WTC11 (cell line): ENCODE measurements at places on chromosomes 1 and 21. TPM values are rescaled to one million over a fixed set of nuclear protein-coding genes. Genes with fewer than 3 reads are reported as not detected.

GRCh38 chr1:228141226-228142044 is 1.4 kb downstream of the GUK1 start:
- no peak for DNase-seq

DNA sequence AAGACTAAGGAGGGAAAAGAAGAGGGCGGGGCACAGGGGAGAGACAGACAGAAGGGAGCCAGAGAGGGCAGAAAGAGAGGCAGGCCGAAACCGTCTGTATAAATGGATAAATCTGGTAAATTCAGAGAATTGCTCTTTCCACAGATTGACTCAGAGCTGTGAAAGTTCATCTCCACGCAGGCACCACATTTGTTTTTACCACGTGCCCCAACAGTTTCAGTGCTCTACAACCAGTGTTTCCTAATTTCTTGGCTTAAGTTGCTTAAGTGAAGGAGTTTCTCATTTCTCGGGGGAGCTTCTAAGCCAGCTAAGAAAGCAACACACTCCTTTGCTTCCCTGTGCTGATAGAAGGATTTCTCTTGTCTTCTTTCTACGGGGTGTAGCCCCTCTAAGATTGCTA is 87.1 kb downstream of the ENAH start:
- no peak for DNase-seq

DNA sequence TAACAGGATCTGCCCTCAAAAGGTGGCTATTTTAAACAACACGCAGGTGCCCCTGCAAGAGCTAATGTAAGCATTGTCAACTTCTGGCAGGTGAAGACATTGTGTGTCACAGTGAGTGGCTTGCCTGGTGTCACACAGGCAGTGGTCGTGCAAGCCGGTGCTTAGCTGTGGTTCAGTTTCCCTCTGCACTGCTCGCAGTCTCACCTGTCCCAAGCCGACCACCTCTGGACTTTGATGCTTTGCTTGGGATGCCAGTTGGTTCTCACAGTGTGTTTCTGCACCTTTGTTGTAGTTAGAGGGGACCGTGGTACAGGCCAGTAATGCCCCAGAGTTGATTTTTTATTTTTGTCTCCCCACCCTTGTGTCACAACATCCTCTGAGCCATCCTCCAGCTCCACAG is 85.2 kb downstream of the UCK2 start:
- no peak for DNase-seq

GRCh38 chr1:174988539-174988938 is 11.2 kb upstream of the CACYBP start:
- no peak for DNase-seq

DNA sequence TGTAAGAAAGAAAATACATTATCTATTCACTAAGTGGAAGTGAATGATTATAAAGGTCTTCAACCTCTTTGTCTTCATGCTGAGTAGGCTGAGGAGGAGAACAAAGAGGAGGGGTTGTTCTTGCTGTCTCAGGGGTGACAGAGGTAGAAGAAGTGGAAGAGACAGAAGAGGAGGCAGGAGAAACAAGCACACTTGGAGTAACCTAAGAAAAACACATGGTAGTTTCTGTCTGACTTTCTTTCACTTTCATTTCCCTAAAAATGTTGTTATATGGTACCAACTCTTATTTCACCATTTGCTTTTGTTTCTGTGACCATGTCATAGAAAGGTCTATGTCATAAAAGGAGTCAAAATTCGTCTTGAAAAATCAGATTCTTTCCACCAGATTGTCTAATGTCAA is 696.6 kb upstream of the BRINP3 start:
- DNase-seq = no peak

GRCh38 chr1:2353551-2354438 is 37.6 kb downstream of the MORN1 start:
- no peak for DNase-seq

GRCh38 chr1:92464588-92465255 is 22.0 kb downstream of the GFI1 start:
- no peak for DNase-seq

GRCh38 chr1:155301342-155301841 is at the start of gene PKLR:
TSS of gene PKLR (minus strand) at chr1:155301438. CDS start at chr1:155301395, 43 bp downstream.
- DNase-seq = no peak

GRCh38 chr1:227938911-227939790 is 8.6 kb downstream of the WNT9A start:
- DNase-seq = no peak

DNA sequence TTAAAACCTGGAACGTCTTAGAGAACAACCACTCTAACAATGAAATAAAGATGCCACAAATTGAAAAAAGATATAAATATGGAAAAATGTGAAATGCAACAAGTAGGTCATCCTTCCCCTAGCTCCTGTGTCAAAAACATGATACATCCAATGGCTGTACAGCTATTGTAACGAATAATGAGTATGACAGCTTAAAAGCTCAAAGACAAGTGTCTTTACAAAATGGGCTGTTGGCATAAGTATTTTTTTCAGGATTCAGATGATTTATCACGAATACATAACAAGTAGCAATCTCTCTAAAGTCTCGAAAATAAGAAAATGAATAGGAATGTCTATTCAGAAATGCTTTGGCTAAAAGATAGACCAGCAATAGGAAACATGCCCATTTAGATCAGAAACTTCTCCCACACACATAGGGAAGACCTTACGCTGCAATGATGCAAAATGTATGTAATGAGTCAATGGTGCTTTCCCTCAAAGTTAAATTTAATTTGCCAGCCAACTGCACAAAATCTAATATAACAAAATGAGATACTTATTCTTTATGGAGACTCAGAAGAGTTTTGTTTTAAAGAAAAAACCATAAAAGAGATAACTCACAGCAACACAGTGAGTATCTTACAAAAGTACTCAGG is 8.3 kb downstream of the TGFBR3 start:
- DNase-seq = no peak

DNA sequence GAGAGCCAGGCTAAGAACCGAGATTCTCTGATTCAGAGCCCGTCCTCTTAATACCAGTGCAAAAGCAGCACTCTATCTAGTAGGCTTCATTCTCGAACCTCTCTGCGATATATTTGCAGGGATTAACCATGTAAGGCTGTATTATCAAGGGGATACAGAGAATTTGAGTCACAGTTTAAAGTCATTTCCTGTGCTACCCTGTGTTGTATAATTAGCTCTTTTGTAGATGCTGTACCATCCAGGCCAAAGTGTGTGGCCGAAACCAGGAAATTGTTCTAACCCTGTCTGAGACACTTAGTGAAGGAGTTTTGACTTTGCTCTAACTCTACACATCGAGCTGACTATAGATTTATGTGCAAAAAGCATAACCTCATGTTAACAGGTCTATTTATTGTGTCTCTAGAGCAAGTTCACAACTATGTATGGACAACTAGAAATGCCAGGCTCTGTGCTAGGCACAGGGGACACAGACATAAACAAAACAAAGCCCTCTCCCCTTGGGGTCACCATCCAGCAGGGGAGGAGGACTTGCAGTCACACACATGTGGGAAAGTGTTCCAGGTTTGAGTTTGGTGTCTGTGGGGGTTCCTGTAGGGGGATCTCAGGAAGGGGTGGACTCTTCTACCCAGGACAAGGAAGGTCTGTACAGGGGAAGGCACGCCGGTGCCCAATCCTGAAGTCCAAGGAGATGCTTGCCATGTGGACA is 182.2 kb downstream of the DHRS3 start:
- DNase-seq = no peak

- DNase-seq = no peak
Observed at GRCh38 chr1:117925981-117926380, 3.4 kb downstream of the GDAP2 start.

- no peak for DNase-seq
Observed at GRCh38 chr1:28323720-28324119, 5.1 kb upstream of the MED18 start.

DNA sequence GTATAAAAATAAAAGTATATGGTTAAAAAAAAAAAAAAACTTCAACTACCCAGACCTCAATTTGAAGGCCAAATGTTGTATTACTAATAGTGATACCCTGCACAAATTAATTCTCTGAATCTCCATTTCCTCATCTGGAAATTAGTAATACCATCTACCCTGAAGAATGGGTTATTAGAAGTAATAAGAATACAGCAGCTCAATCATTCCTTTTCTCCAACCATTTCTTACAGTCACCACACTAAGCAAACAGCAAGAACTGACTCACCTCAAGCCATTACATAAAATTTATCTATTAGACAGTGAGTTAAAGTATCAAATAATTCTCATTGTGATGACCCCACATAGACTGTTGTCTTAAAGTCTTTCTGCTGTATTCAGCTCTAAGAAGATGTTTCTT is 39.6 kb downstream of the RERE start:
- no peak for DNase-seq

DNA sequence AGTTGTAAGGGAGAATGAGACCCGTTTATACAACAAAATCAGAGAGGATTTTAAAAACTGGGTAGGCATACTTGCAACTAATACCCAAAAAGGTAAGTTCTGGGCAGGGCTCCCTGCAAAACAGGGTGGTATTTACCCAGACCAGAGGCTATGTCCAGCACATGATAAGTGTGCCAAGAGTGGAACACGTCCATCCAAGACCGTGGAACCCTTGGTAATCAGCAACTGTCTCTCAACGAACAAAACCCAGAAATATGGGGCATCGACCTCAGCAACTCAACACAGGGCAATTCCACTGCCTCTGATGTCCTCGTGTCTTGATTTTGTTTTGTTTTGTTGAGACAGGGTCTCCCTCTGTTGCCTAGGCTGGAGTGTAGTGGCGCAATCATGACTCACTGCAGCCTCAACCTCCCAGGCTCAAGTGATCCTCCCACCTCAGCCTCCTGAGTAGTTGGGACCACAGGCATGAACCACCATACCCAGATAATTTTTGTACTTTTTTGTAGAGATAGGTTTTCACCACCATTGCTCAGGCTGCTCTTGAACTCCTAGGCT is 26.7 kb upstream of the MX1 start:
- no peak for DNase-seq

GRCh38 chr1:193342811-193343210 is 156.4 kb upstream of the B3GALT2 start:
- DNase-seq = no peak

DNA sequence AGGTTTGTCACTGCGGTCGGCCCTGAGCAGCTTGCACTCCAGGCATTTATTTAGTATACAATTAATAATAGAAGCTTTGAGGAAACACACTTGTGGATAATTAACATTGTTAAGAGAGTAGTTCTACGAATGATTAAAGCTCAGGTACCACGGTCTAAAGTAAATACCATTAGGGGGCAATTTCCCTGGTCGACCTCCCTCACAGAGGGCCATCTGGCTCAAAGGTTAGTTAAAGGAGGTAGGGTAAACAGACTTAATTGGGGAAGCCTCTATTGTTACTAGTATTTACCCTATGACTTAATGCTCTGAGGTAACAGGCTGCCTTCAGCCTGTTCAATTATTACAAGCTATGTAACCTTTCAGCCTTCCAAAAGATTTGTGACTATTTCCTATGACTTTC is 122.3 kb upstream of the SLC44A3 start:
- no peak for DNase-seq

DNA sequence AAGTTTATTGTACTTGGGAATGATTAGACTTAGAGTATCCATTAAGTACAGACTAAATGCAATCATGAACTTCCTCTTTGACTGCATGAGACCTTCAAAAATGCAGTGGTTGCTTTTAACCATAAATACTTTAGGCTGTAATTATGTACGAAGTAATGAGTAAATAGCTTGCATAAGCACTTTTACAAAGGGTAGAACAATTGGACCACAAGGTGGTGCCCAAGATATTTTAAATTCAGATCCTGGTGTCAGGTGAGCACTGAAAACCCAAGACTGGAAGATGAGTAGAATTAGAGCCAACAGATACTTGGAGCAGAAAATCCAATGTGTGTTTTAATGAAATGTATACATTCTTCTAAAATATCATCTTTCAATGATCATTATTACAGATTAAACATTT is 43.4 kb upstream of the RHOU start:
- DNase-seq = no peak

GRCh38 chr21:8992731-8993174 is 1528.6 kb upstream of the TPTE start:
- DNase-seq = no peak

DNA sequence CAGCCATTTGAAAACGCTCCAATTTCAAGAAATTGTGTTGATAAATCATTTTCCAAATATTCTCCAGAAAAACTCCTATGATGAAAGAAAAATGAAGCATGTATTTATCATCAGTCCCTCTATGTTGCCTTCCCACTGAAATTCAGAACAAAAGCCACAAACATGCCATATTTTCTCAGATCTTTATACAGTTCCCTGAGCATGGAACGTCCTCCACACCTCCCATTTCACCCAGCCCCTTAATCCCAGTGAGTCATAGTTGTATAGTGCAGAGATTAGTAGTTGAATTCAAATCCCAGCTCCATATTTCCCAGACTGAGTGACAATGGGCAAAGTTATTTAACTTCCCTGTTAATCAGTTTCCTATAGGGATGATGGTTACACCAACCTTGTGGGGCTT is 20.6 kb upstream of the NPL start:
- no peak for DNase-seq

GRCh38 chr1:18037651-18038050 is 69.9 kb upstream of the IGSF21 start:
- DNase-seq = no peak

DNA sequence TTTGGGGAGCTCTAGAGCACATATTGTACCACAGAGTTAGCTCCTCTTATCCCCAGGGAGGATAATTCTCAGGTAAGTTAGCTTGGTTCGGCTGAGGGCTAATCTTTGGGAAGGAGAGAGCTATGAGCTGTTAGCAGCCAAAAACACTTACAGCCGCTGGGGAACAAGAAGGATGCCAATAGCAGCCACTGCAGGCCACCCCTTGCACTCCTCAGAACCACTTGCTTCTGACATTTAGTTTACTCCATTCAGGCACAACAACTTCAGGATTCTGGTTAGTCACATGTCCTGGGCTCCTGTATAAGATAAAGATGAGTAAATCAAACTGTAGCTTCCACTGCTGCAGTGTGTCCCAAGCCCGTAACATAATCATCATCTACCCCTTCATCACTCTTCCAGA is 212.6 kb upstream of the ADGRL2 start:
- no peak for DNase-seq

DNA sequence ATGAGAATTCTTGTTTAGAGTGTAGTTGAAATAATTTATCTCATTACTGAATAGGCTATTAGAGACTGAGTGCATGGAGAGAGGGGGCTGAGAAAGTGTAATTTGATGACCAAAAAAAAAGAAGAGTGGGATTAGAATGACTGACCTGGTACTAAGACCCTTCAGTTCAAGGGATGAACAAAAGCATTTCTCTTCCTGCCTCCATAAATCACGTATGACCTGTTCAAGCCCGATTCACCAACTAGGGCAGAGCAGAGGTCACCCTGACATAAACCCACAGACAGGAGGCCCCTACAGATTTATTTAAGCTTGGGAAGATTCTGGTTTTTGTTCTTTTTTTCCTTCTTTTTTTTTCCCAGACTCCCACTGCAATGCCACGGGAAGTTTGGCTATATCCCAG is 123.7 kb upstream of the COP1 start:
- no peak for DNase-seq

XCL1 gene
- 0.53 to 1.1 TPM (median 0.73 TPM) in 3 replicates for total RNA-seq

TMEM82 gene
- 0.48 to 1.4 TPM (median 0.94 TPM) in 3 replicates for total RNA-seq

GREM2 gene
- total RNA-seq = 0.07 to 0.17 TPM (median 0.11 TPM) in 3 replicates

VCAM1 gene
- total RNA-seq = 0.07 to 0.64 TPM in 2 of 3 replicates, not detected in the other

FCRL2 gene
- total RNA-seq = not detected in 3 replicates

RRP15 gene
- 32.3 to 36.0 TPM (median 32.4 TPM) in 3 replicates for total RNA-seq

PALMD gene
- total RNA-seq = 0.07 to 0.09 TPM in 2 of 3 replicates, not detected in the other

OXCT2 gene
- 1.7 to 2.4 TPM (median 2.3 TPM) in 3 replicates for total RNA-seq
